ENCODE measurements at places on chromosomes 2 and 18.
A peak's percentile ranks its signal among the peaks of the same experiment; 100 is the strongest.

DNA sequence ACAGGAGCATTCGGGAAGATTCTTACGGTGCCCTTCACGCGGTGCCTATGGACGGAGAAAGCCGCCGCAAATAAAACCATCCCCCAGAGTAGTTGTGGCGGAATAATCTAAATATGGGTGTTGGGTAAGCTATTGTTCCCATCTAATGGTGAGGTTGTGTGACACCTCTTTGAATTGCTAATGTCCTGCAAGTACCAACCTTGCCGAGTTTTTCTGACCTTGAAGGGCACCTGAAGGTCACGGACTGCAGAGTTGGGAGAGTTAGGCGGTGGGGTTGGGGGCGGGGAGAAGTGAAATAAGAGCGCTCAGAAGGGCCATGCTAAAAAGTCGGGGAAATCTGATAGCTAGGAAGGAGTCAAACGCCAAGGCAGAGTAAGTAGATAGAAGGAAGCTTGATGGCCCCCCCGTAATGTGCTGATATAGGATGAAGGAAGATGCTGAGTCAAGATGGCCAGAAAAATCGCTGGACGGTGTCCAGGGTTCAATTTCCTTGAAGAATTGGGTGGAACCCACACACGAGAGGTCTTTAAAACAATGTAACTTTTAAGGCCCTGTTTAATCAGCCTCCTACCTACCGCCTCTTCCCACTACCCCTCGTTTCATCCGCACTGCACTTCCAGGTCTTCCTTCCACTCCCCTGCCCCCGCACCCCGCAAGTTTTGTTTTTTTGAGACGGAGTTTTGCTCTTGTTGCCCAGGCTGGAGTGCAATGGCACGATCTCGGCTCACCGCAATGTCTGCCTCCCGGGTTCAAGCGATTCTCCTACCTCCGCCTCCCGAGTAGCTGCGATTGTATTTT lies 600 bp downstream of the KATNAL2 start:
- DNase-seq, result peak; percentile 19

DNA sequence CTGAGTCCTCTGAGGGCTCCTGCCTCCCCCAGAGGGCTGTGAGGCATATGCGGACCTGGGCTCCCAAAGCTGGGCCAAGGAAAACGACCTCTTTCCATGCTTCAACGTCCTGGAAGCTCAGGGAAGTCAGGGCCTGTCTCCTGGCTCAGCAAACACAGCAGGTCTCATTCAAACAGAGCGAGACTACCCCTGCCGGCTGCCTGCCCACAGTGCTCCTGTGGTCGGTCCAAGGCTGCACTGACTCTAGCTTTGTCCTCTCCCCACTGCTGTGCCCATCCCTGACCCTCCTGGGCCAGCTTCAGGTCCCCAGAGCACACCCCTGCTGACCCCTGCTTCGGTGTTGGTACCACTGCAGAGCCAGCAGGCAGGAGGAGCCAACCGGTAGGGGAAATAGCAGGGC lies 79.6 kb downstream of the PDCL3 start:
- no peak for DNase-seq

DNA sequence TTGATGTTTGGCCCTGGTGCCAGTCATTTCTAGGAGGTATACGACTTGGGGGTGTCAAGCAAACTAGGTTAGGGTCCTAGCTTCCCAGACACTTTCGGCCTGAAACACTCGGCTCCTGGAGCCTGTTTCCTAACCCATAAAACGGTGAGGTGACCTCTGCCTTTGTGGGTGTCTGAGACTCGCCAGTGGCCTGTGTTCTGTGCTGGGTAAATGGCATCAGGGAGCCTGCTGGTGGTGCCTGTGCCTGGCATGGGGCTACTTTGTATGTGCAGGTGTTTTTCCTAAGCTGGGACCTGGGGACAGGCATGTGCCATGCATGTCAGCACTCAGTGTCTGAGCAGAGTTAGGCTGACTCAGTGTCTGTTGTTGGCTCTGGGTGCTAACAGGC lies 139.2 kb downstream of the GLI2 start:
- no peak for DNase-seq

DNA sequence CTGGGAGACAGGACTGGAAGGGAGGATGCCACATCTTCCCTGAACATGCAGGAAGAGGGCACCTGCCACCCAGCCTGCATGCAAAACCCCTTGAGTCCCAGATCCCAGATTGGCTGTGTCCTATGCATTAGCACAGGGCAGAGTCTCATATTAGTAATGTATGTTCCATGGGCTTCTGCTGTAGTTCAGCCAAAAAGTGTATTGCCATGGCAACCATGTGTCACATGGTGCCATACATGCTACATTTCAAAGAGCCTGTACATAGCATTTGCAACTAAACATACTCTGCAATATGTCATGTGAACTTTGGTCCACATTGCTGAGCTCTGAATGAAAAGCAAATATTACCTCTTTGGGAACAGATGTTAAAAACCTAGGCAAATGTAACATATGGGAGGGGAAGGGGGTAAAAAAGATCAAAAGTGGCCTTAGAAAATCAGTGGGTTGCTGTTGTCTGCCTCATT lies 78.4 kb downstream of the DPP4 start:
- DNase-seq, result no peak

DNA sequence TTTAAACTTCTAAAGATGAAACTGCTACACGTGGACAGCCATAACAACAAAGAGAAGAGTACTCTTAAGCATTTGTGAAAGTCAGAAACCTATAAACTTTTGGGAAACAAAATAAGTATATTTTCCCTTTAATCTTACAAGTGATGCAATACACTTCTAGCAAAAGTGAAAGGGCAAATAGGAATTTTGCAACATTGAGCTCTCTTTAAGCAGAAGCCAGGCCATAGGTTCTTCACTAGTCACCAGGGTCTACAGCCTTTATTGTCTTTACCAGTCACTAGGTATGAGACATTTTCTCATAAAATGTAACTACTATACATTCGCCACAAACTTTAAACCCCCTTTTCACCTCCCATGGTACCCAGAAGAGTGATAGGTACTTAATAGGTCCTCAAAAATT lies 37.5 kb downstream of the SCN1A start:
- DNase-seq, result no peak

- DNase-seq, result no peak
Observed at GRCh38 chr2:20443276-20443920, 3.5 kb upstream of the RHOB start.

GRCh38 chr18:23341383-23341782 lies 111.7 kb upstream of the RIOK3 start:
- DNase-seq, result no peak

- DNase-seq, result no peak
Observed at GRCh38 chr2:20249170-20249569, 24.2 kb upstream of the SDC1 start.

DNA sequence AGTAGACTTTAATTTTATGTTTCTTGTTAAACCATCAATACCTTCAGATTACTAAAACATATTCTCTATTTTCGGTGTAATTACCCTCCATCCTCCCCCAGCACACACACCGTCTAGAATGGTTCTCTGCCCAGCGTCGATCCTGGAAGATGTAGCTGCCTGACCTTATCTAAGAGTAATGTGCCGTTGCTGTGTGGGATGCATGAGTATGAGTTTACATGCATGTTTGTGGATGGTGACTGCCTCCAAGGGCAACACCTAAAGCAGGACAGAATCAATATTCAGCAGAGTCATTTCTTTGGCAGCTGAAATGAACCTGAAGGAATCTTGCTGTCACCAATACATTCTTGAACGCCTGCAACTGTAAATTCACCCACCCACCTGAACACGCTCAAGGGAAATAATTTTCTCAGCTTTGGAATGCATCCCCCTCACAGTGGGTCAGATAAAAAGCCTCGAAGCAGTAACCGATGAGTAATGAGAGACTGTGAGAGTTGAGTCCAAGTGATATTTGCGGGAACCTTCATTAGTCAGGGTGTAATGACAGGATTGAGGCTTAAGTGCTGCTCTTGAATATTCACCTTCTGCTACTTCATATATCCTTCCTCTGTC lies 155.8 kb upstream of the RND3 start:
- DNase-seq, result no peak

GRCh38 chr2:168801961-168802858 lies at the start of gene NOSTRIN:
Gene NOSTRIN, plus strand, starts transcription at chr2:168802637. Its CDS starts 10 bp downstream, at chr2:168802647.
- no peak for DNase-seq

GRCh38 chr2:54941248-54941984 lies 108.8 kb downstream of the RTN4 start:
- DNase-seq, result peak; percentile 58

DNA sequence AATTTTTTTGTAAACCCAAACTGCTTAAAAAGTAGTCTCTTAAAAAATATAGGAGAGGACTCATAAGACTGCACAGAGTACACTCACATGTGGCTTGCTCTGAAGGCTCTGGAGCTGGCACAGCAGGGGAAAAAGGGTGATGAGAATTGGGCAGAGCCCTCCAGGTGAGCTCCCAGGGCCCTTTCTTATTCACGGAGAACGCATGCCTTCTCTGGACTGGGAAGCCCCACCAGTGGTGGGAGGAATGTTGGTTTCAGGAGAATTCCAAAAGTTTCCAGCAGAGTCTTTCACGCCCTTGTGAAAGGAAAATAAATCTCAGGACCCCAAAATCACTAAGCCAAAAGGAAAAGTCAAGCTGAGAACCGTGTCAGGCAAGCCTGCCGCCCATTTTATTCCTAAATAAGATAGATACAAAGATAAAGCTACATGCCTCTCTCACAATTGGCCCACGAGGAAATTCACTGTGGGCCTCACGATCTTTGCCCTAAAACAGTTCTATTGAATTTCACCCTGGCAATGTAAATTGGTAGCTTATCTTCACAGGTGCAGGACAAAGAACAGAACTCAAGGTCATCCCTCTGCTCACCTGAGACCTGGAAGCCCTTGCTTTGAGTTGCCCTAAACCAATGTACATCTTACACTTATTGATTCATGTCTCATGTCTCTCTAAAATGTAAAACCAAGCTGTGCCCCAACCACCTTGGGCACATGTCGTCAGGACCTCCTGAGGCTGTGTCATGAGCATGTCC lies 15.5 kb upstream of the MC5R start:
- no peak for DNase-seq

- DNase-seq, result no peak
Observed at GRCh38 chr2:42787424-42787787, 5.0 kb downstream of the HAAO start.

GRCh38 chr2:13006829-13007717 lies 290.3 kb downstream of the TRIB2 start:
- DNase-seq, result peak; percentile 72

DNA sequence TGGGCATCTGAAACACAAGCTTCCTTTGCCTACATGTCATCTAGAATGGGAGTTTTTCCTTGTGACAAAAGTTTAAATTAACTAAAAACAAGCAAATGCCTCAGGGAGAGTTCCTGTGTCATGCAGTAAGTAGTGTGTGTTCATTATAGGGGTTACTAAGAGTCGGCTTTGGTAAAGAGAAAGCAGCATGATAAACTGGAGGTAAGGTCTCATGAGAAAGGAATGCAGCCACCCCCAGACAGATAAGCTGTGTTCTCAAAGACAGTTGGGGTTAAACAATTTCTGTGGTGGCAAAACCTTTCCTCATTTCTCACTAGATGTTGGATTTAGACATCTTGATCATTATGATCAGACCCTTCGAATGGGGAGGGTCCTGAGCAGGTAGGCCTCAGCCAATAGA lies 129.7 kb downstream of the MAP4K4 start:
- DNase-seq, result peak; percentile 77

DNA sequence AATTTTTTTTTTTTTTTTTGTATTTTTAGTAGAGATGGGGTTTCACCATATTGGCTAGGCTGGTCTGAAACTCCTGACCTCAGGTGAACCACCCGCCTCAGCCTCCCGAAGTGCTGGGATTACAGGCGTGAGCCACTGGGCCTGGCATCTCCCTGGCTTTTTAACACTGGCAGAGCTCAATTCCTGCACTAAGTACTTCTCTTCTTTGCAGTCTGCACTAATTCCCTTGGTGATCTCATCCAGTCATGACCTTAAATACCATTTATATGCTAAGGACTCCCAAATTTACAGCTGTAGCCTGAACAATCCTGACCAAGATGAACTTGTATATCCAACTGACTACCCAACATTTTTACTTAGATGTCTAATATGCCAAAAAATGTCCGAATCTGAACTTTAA lies 10.2 kb downstream of the PREPL start:
- DNase-seq, result no peak

DNA sequence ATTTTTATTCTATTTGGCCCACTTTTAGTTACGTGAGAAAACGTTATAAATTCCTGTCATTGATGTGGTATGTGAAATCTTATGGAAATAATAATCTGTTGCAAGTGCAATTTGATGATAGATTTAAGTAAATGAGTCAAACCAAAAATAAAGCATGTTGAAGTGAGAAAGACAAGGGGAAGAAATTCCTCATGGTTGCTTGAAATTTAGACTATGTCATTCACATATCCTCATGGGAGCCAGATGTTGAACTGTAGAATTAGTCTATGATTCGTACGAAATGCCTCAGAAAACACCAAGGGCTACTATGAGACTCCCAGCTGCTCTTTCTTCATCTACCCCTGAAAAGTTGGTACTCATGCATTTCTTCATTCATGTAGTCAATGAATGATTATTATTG lies 55.7 kb downstream of the KLHL14 start:
- DNase-seq, result no peak

DNA sequence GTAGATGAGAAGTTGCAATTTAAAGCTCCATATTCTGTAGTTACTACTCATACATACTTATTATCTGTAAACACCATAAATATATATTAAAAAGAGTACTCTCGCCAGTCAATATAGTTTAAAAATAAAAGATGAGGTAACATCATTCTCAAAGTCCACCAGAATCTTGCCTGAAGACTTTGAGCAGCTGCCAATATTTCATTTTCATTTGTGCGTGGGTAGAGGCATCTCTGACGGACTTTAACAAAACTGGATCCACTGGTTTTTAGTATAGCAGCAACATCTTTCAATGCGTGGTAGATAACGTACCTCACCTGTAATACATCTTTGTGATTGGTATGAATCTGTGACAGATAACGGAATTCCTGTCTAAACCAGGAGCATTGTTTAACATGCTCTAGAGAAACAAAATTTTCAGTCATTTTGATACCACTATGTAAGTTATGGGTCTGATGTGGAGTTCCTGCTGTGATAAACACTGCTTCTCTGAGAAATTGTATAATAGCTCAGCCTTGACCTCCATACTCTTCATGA lies 45.0 kb downstream of the WDR75 start:
- DNase-seq, result no peak

- peak; percentile 26 for DNase-seq
Observed at GRCh38 chr18:26655525-26656430, 107.4 kb upstream of the KCTD1 start.

DNA sequence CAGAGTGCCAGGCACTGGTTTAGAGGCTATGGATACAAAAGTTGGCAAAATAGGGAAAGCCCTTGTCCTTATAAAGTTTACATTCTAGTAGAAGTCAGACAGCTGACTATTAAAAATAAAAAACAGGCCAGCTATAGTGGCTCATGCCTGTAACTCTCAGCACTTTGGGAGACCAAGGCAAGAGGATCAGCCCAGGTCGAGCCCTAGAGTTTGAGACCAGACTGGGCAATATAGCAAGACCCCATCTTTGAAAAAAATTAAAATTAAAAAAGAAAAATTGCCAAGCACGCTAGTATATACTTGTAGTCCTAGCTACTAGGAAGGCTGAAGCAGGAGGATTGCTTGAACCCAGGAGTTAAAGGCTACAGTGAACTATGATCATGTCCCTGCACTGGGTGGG lies 12.5 kb downstream of the ERICH2 start:
- no peak for DNase-seq

GRCh38 chr2:138620431-138620830 lies 118.9 kb downstream of the SPOPL start:
- no peak for DNase-seq

Data from foreskin melanocyte (primary cell).